ENCODE measurements at places on chromosomes 3 and 15.

DNA sequence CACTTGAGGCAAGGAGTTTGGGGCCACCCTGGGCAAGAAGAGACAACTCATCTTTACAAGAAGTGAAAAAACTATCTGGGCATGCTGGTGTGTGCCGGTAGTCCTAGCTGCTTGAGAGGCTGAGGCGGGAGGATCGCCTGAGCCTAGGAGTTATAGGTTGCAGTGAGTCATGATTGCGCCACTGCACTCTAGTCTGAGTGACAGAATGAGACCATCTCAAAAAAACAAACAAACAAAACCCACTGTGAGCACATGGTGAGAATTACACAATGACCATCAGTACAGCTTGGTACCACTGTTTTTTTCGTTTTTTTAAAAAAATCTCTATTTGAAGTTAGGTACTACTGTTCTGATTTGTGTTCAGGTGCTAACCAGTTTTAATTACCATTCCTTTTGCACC is 13.6 kb downstream of the VPS39 start:
- DNase-seq = no peak

- DNase-seq = no peak
Measured at GRCh38 chr3:123953735-123954134, 7.3 kb downstream of the CCDC14 start.

DNA sequence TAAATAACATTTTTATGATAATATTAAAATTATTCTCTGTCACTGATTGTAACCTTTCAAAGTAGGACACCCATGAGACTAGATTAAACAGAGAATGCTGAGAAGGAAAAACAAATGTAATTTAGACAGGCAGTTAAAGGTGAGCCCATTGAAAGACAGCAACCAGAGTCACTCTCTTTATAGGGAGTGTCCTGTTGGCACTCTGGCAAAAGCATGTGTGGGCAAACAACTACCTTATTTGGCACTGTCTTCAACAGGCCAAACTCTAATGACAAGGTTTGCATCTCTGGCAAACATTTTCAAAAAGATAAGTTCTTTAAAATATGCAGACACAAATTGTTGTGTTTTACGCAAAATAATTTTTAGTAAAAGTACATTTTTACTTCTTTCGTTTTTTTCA is 29.8 kb downstream of the NFKBIZ start:
- no peak for DNase-seq

GRCh38 chr3:116288485-116288884 is 156.8 kb downstream of the LSAMP start:
- no peak for DNase-seq

DNA sequence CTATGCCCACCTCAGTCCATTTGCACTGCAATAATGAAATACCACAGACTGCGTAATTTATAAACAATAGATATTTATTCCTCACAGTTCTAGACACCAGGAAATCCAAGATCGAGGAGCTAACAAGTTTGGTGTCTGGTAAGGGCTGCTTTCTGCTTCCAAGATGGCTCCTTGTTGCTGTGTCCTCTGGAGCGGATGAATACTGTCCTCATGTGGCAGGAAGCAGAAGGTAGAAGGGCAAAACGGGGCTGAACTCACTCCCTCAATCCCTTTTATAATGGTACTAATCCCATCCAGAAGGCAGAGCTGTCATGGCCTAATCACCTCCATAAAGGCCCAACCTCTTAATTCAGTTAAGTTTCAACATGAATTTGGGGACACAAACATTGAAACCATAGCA is 75.3 kb downstream of the P2RY1 start:
- no peak for DNase-seq

DNA sequence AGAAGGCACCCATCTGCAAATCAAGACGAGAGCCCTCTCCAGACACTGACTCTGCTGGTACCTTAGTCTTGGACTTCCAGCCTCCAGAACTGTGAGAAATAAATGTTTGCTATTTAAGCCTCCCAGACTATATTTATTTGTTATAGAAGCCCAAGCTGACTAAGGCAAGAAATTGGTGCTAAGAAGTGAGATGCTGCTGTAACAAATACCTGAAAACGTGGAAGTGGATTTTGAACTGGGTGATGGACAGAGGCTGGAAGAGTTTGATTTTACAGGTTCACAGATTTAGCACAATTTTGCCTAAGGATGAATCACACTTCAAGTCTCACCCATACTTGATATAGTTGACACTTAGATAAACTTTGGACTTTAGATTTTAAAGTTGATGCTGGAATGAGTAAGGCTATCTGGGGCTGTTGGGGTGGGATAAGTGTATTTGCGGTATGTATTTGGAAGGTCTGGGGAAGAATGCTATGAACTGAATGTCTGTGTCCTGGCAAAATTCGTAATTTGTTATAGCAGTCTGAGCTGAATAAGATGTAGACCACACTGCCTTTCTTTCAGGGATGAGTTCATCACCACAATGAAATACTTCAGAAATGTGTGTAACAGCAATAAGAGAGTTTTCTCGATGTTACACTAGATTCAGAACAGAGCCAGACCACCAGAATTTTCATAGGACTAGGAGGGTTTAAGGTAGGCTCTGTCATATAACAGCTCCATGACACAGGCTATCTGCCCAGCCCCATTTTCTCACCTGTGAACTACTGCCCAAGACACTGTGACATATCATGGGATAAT is 120.5 kb upstream of the LMCD1 start:
- DNase-seq = no peak

DNA sequence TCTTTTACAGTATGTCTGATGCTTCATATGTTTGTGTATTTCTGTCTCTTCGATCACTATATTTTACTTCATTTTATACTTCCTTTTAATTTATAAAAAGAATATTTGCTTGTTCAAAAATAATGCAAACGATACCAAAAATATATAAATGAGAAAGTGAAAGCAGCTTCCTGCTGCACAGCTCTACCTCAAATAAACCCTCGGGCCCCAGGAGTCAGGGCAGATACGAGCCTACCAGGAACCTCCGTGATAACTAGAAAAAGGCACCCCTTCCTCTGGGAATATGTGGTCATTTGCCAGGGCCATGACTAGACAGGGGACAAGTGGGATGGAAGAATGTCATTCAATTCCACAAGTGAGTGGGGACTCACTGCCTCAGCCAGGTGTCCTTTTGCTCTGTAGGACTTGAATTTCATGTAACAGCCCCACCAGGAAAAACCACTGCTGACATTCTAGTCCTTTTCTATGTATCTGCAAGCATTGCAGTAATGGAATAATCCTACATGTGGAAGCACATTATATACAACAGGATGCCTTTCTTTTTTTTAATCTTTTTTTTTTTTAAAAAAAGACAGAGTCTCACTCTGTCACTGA is 133.3 kb downstream of the SUCLG2 start:
- DNase-seq = no peak

GRCh38 chr3:72164635-72164978 is 379.7 kb upstream of the PROK2 start:
- no peak for DNase-seq

DNA sequence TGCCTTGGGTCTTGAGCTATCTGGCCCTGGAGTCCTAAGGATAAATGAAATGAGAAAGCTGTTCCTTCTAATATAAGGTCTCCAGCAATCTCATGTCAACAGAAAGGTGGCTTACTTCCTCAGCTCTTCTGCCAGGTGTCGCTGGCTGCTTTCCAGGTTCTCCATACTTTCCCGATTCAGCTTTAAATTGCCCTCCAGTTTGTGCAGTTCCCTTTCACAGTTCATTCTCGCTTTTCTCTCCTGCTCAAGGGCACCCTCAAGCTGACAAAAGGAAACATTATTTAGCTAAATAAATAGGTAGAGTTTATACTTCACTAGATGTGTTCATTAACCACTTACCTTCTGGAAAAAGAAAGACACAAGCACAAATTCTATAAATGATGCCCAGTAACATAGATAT is 73.0 kb downstream of the MYH15 start:
- no peak for DNase-seq

DNA sequence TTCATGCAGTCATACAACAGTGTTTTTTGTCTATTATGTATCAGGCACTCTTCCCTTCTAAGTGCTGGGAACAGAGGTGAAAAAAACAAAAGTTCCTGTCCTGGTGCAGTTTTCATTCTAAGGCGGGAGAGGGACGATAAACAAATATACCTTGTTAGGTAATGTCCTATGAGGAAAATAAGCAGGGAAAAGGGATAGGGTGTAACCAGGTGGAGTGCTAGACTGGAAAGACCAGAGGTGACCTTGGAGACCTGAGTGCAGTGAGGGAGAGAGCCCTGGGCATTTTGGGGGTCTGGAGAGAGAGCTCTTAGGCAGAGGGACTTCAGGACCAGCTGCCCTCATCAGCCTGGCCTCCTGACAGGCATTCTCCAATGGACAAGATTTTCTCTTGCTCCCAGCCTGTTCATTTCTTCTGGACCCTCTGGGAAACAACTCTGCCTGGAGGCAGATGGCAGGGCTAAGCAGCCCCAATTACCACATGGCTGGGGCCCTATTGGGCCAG is 97.2 kb upstream of the TJP1 start:
- DNase-seq = no peak

GRCh38 chr15:32870240-32871033 is 152.6 kb downstream of the GREM1 start:
- DNase-seq = peak; percentile 40

DNA sequence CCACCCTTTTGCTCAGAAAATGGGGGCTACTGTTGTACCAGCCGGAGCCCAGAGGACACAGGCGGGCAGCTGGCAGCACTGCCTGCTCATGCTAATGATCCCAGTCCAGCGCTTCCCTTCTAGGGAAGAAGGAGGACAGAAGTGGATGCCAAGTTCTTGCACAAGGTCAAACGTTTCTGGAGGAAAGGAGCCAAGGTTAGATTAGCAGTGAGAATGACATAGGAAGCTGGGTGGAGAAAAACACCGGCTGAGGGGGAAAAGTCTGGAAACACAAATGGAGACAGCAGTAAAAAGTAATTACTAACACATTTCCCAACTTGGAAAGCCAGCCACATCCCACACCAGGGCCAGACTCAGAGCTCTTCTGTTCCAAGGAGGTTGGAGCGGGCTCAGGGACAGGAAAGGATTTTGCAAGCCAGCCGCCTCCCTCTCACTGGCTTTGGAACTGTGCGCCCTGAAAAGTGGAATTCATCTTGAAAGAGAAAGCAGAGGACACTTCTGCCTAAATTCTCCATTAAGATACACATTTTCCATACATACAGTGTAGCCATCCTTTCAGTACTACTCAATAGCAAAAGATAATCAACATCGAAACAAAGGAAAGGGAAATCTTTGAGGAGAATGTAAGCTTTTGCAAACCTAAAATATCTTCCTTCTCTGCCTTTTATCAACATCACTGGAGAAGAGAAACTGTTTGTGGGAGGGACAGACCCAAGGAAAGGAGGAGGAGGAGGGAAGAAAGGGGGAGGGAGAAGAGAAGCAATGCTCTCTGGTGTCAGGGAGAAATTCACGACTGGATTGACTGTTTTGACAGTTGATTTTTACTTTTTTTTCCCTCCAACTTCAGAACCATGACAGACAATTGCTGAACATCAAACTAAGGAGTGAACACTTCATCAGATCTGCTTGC is 133.6 kb downstream of the CD47 start:
- DNase-seq = no peak

- DNase-seq = no peak
Measured at GRCh38 chr15:68712886-68713285, 107.8 kb downstream of the ANP32A start.

- no peak for DNase-seq
Measured at GRCh38 chr15:57285386-57285785, 90.9 kb upstream of the CGNL1 start.

- DNase-seq = no peak
Measured at GRCh38 chr3:117603097-117603496, 893.5 kb downstream of the TUSC7 start.

GRCh38 chr3:27526614-27527315 is 42.6 kb upstream of the SLC4A7 start:
- no peak for DNase-seq

DNA sequence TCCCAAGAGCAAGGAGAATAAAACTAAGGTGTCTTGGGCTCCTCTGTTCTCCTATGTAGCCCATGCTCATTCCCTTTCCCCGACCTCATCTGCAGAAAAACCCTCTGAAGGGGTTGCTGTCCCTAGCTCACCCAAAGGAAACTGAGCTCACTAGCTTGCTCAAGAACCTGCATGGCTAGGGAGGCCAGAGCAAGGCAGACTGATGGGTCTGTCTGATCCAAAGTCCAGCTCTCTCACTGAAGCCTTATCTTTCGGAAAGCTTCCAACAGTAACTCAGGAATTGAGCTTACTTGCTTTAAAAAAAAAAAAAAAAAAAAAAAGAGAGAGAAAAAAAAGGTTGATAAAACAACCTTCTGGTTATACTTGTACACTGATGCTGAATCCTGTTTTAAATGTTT is 141.4 kb upstream of the TOPAZ1 start:
- no peak for DNase-seq

DNA sequence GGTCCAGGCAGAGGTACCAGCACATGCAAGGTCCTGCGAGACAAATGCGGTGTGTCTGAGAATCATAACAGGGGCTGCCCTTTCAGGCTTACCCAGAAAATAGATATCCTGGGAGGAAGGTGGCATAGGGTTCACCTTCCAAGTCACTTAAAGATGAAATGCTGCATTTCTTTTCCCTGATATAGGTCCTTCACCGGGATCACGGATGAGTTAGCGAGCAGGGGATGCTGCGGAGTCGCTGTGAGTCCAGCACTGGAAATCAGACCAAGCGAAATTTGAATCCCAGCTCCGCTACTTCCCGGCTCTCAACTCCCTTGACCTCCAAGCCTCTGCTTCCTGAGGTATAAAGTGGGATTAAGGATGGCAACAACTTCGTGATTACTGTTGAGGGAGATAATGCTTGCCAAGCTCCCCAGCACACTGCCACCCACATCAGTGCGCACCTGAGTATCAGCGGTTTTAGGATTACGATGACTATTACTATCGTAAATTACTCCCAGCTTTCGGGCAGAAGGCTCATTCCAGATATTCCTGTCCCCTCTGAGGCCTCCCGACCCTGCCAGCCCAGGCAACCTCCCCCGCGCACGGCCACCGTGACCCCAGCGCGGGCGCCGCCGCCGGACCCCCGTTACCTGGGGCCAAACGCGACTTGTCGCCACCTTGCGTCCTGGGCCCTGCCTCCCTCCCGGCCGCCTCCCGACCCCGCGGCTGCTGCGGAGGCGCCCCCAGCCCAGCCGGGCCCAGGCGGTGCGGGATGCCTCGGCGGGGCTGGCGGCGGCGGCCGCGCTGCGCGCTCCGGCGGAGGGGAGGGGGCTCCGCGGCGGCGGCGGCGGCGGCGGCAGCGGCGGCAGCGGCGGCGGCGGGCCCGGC is 589 bp upstream of the GPR27 start:
- no peak for DNase-seq

- no peak for DNase-seq
Measured at GRCh38 chr3:16151109-16151508, 23.4 kb upstream of the GALNT15 start.
